Activated CD8-positive, alpha-beta memory T cell treated with anti-CD3 and anti-CD28 coated beads, Interleukin-2, amount 10 ng/mL, durations not matched to agents 7 days and 5 days (primary cell): ENCODE measurements at places on chromosomes 1 and 21. TPM values are rescaled to one million over a fixed set of nuclear protein-coding genes. Genes with fewer than 3 reads are reported as not detected.

STPG1 gene
- total RNA-seq = 9.2 TPM

FUCA1 gene
- 6.5 TPM for total RNA-seq

KRTAP13-4 gene
- total RNA-seq = not detected

CFAP74 gene
- not detected for total RNA-seq

PGLYRP4 gene
- total RNA-seq = not detected

CACNA1S gene
- total RNA-seq = not detected

FTCD gene
- not detected for total RNA-seq

FLG gene
- not detected for total RNA-seq

RNU1-2 gene
- total RNA-seq = 922 TPM

MAN1C1 gene
- 20.0 TPM for total RNA-seq

KRTAP20-2 gene
- not detected for total RNA-seq

WNT3A gene
- total RNA-seq = not detected

GPR37L1 gene
- not detected for total RNA-seq

DPT gene
- not detected for total RNA-seq

TAF13 gene
- total RNA-seq = 18.1 TPM

GBP2 gene
- 150 TPM for total RNA-seq

S100A6 gene
- total RNA-seq = 543 TPM

TNFSF4 gene
- 0.47 TPM for total RNA-seq

BNIPL gene
- total RNA-seq = 2.0 TPM

ADGRB2 gene
- total RNA-seq = 1.3 TPM
